LNCaP clone FGC (cell line): ENCODE measurements at places on chromosomes 3 and 15.

- DNase-seq: no peak
These were observed 292.9 kb upstream of the NR2F2 start for GRCh38 chr15:96037584-96037983.

DNA sequence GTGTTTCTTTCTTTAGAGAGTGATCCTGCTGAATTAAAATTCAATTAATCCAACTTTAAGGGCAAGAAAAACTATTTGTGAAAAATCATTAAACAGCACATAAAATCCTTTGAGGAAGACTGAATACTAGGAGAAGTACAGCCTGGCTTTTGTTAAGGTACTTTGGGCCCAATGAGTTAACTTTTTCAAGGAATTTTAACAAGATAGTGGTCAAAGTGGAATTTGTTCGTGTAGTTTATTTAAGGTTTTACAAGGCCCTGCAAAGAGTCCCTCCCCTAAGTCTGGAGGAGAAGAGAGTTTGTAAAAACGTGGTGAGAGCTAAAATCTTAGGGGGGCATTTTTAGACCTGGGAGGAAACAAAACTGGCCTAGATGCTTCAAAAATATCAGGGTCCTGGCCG is 26.0 kb upstream of the TRIM71 start:
- DNase-seq: peak; percentile 8

DNA sequence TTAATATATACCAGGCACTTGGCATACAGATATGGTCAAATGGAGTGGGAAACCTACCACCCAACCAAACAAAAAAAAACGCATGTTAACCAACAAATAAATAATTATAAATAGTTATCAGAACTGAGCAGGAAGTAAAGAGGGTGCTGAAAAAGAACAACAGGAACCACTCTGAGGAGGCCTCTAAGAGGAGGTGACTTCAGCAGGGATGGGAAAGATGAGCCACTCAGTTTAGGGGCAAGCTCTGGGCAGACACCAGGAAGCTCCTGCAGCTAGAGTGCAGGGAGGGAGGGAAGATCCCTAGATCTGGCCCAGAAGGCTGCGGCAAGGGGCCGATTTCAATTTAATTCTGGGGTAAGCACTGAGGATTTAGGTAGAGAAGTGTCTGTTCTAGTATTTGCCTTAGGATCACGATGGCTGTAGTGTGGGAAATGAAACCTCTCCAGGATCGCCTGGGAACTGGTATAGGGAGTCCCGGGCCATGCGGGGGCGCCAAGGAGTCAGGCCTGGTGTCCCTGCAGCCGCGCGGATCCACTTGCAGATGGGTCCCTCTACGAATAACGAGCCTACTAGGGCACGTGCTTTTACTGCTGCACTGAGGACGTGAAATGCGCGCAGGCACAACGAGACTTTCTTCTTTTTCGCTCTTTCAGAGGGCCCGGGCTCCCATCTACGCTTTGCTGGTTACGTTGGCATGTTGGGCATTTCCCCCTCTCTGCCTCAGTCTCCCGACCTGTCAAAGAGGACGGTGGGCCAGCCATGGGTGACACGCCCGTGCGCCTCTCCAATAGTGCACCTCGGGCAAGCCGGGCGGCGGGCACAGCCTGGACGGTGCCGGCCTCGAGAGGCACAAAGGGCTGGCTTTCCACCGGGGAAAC is 1.5 kb upstream of the LIMD1 start:
- DNase-seq: peak; percentile 75

DNA sequence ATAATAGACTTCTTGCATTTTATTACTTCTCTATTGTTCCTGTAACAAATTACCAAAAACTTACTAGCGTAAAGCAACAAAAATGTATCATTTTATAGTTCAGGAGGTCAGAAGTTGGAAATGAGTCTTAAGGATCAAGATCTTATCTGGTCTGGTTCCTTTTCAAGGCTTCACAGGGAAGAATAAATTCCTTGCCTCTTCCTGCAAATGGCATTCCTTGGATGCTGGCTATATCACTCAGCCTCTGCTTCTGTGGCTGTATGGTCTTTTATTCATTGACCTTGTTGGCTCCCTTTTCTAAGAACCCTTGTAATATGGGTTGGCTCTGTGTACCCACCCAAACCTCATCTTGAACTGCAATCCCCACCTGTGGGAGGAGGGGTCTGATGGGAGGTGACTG is 478.4 kb upstream of the THBS1 start:
- no peak for DNase-seq

DNA sequence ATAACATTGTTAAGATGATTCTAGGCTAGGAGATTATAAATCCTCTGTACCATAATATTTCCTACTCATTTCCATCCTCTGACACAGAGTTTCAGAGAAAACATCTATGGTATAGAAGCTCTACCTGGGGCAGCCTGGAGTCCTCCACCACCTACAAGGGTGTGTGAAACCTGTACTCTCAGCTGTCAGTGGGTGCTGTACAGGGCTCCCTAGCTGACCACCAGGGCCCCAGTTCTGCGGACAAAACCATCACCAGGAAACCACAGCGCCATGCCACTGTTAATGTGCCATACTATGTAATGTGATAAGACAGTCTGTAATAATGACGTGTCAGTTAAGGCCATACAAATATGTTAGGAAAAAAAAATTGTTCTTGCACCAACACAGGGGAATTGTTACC is 7.1 kb downstream of the RORA start:
- no peak for DNase-seq

- DNase-seq: no peak
These were observed 7.2 kb upstream of the CD47 start for GRCh38 chr3:108098003-108098370.
